Endothelial cell of umbilical vein (primary cell): ENCODE measurements at places on chromosomes 2 and 18. TPM values are rescaled to one million over a fixed set of nuclear protein-coding genes. Genes with fewer than 3 reads are reported as not detected.

TFCP2L1 gene
- not detected in 2 replicates for total RNA-seq

TUBB8B gene
- 1.1 TPM in 1 of 2 replicates, not detected in the other for total RNA-seq

CRYGC gene
- total RNA-seq = not detected in 2 replicates

IL1R1 gene
- 2.9 and 5.5 TPM in 2 replicates for total RNA-seq

HOXD13 gene
- not detected in 2 replicates for total RNA-seq
